ENCODE measurements at places on chromosomes 4 and X. TPM values are rescaled to one million over a fixed set of nuclear protein-coding genes. Genes with fewer than 3 reads are reported as not detected.
A peak's percentile ranks its signal among the peaks of the same experiment; 100 is the strongest.

The CT45A9 gene
- not detected for total RNA-seq

The AFP gene
- total RNA-seq: not detected

The OTC gene
- not detected for total RNA-seq

The CT83 gene
- not detected for total RNA-seq

The AREG gene
- 173 TPM for total RNA-seq

The AMER1 gene
- 2.6 TPM for total RNA-seq

DNA sequence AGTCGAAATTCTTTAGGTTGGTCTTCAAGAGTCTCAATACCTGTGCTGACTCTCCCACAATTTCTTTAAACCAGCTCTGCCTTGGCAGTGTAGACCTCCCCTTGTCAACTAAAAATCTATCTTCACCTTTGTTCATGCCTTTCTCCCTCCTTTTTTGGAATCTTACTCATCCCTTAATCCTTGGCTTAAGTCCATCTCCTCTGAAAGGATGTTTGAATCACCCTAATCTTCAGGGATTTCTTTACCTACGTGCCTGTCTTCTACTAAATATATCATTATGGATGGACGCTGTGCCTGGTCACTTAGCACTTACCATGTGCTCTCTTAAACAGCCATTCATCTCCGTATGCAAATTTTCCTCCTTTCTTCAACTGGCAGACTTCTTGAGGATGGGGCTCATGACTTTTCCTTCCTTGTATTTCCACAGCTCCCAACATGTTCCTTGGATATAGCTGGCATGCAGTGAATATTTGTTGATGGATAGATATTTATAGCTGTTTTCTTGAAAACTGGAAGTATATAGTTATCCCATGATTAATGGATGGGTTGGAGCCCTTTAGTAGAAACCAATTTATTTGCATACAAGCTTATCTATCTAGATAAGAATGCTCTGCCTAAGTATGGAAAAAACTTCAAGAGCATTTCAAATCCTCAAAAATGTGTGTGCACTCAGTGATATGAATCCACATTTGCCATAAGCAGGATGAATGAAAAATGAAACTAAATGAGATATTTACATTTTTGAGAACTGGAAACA, 166.6 kb downstream of the SPRY1 start:
- no peak for DNase-seq

DNA sequence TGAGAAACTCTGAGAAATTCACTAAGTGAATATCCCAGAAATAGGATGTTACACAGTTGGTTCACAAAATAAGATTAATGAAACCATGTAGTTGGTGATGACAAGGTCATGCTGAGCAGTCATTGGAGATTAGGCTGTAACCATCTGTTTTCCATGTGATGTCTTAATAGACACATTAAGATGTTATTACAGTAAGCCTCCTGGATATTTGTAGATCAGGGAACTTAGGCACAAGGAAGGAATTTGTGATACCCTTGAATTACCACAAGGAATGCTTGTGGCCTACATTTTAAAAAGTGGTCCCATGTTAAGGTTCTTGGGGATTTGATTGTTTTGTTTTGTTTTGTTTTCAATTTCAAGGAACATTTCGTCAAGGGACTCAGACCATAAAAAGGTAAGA, 185.6 kb upstream of the BANK1 start:
- no peak for DNase-seq

GRCh38 chrX:109601486-109601885, 23.5 kb downstream of the KCNE5 start:
- no peak for DNase-seq

GRCh38 chr4:4477796-4478195, 64.1 kb downstream of the STX18 start:
- DNase-seq: peak; percentile 66

DNA sequence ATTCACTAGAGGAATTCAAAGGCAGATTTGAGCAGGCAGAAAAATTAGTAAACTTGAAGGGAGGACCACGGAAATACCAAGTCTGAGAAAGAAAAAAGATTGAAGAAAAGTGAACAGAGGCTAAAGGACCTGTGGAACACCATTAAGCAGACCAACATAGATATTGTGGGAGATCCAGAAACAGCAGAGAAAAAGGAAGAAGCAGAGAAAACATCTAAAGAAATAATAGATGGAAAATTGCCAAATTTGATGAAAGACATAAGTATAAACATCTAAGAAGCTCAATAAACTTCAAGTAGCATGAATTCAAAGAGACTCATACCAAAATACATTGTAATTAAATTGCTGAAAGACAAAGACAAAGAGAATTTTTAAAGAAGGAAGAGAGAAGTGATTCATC, 31.0 kb downstream of the ADAMTS3 start:
- no peak for DNase-seq

DNA sequence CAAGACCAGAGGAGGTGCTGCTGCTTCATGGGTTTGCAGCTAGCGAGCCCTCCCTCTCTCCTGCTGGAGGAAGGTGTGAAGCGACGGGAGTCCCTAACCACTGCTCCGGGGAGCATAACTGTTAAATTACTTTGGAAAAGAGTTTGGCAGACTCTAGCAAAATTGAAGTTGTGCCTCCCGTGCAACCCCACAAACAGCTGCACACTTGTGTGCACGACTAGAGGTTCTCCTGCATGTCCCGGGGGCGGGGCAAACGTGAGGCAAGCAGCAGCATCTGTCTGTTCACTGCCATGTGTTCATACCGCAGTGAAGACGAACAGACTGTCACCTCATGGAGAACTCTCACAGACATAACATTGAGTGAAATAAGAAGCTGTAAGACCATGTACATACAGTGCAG, 34.5 kb downstream of the TNIP2 start:
- no peak for DNase-seq

DNA sequence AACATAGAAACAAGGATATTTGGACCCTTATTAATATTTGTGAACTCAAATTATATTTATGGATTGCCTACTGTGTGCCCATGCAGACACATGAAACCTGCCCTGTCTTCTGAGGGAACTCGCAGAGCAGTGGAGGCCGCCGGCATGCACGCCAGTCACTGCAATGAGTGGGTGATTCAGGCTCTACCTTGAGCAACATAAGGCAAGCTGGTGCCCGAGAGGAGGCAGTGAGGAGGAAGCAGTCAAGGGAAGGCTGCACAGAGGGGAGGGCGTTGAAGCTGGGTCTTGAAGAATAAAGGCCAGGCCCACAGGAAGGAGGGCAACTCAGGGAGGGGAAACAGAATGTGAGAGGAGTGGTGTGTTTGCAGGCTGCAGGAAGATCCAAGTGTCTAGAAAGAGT, 52.8 kb downstream of the PPEF2 start:
- no peak for DNase-seq
